Activated naive CD4-positive, alpha-beta T cell treated with Interleukin-2 at 50 U/mL for 16 hours (primary cell): ENCODE measurements at places on chromosomes 12 and 14.

DNA sequence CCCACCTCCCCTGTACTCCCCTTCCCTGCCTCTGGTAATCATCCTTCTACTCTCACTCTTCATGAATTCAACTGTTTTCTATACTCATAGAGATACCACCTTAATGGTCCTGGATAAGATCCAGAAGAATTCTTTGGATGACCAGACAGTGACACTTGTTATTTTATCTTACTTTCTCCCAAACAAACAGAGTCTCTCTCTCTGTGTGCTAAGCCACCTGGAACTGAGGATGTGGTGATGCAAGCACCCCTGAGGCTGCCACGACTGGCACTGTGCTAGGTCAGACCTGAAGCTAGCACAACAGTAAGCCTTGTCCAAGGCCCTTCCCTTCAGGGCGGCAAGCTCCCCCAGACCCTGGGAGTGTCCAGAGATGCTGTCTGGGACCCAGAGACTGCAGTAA lies 250.2 kb downstream of the C12orf50 start:
- no peak for DNase-seq

DNA sequence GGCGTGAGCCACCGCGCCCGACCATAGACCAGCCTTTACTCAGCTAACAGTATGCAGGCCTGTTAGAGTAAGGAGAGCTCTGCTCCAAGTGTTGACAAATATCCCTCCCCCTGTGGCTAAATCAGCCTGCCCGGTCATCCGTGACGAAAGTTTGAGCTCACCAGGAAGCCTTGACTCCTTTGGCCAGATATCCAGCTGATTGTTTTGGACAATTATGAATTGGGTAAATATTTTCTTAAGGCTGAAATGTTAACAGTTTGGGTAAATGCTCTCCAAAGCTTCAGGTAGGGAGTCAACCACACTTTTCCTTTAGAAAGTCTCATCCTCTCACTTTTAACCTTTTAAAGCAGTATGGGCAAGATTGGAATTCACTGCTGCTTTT lies 157.9 kb downstream of the PAWR start:
- DNase-seq = no peak

- DNase-seq = no peak
Measured at GRCh38 chr14:59254911-59255545, 66.6 kb downstream of the DAAM1 start.

DNA sequence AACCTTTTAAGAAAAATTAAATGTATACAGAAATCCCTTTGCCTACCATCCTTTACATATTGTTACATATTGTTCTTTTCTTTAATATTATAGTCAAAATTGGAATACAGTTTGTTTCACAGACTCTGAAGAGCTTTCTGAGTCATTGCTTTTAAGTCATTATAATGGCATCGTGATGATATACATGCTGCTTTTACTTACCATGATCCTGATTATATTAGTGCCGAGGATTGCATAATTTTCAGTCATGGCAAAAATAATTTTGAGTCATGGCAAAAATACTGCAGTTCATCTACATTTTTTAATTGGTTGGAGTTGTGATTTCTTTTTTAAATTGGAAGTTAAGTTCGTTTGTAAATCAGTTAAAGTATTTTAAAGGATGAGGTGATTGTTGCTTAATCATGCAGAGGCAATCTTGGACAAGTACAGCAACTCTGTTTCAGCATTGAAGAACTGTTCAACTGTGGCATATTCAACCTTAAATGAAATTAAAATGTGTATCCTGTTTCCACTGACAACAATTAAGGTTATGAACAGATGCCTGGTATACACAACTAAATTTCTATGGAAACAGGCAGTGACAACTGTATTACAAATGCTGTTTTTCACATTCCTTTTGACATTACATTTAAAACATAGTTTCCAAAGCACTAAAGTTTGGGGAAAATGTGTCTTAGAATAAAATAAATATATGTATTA lies 142.3 kb downstream of the PCNX1 start:
- DNase-seq = no peak

- DNase-seq = no peak
Measured at GRCh38 chr14:71267007-71267513, 359.8 kb downstream of the PCNX1 start.

DNA sequence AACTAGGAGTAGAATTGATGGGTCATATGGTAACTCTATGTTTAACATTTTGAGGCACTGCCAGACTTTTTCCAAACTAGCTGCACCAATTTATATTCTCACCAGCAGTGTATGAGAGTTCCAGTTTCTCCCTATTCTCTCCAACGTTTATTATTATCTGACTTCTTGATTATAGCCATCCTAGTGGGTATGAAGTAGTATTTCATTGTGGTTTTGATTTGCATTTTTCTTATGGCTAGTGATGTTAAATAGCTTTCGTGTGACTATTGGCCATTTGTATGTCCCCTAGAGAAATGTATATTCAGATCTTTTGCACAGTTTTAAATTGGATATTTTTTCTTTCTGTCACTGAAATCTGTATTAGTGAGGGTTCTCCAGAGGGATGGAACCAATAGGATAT lies 37.8 kb downstream of the HELB start:
- DNase-seq = no peak

GRCh38 chr12:8018666-8019581 lies 13.6 kb upstream of the FOXJ2 start:
- no peak for DNase-seq

- DNase-seq = no peak
Measured at GRCh38 chr12:19978193-19978592, 390.1 kb upstream of the PDE3A start.

GRCh38 chr14:54806616-54807015 lies 96.0 kb downstream of the GCH1 start:
- no peak for DNase-seq

GRCh38 chr12:123062681-123063486 lies 82.4 kb downstream of the ARL6IP4 start:
- DNase-seq = no peak

- no peak for DNase-seq
Measured at GRCh38 chr14:65421201-65421981, 8.9 kb downstream of the FUT8 start.

GRCh38 chr12:82596483-82596882 lies 90.2 kb upstream of the TMTC2 start:
- DNase-seq = no peak

DNA sequence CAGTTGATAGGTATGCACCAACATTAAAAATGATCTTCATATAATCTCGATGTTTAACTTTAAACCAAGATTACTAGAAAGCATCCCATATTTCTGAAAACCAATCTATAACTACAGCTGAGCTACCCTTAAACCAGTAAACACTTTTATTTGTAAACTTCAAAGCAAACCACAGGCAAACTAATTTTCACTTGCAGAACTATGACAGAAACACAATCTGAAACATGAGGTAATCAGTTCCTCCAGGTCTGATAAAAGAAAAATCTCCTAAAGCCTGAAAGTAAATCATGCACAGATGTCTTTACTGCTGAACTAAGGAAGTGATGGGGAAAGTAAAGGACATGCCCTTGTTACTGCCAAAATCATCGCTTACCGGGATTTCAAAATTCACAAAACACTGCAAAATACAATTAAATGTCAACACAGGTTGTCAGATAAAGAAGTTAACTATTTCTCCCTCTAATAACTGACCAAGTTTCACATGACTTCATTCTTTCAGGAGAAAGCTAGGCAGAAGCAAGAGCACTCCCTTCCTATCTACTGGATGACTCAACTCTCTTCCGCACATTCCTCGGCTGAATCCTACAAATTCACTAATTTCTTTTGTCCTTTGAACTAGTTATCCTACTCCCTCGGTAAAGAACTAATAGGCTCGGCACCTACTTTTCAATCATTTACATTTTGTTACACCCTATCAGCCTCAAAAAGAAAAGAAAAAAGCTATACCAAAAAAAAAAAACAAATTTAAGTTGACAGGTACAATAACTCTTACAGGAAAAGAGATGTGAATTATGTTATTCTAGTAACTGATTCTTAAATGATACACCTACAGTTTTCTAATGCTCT lies 1.4 kb downstream of the EEA1 start:
- DNase-seq = no peak

DNA sequence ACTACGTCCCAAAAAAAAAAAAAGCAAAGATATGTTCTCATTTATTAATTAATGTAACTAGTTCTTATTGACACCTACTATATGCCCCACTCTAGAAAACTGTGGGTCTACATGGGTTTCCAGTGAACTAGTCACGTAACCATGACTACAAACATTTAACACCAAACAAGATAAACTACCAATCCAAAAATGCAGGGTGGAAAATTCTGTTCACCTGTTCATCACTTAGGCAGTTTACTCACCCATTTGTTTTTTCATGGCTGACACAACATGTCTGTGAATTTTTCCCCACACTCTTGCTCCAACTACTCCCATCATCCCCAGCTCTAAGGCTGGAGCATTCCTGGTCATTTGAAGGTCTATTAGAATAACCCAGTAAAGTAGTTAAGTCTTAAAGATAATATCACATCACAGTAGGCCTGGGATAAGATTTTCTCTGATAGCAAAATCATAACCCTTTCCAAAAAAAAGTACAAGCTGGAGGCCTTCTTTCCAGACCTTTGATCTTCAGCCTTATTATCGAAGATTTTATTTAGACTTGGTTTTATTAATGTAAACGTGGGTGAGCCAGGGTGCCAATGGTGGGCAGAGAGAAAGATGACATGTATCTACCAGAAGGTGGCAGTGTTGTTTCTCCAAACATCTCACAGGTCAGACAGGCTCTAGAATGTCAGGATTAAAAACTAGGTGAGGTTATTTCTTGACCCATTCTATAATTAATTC lies 61.6 kb upstream of the DAAM1 start:
- DNase-seq = peak; percentile 15

GRCh38 chr12:89040146-89040964 lies 311.9 kb downstream of the DUSP6 start:
- peak; percentile 83 for DNase-seq

- no peak for DNase-seq
Measured at GRCh38 chr12:92942905-92943304, 13.8 kb upstream of the EEA1 start.

DNA sequence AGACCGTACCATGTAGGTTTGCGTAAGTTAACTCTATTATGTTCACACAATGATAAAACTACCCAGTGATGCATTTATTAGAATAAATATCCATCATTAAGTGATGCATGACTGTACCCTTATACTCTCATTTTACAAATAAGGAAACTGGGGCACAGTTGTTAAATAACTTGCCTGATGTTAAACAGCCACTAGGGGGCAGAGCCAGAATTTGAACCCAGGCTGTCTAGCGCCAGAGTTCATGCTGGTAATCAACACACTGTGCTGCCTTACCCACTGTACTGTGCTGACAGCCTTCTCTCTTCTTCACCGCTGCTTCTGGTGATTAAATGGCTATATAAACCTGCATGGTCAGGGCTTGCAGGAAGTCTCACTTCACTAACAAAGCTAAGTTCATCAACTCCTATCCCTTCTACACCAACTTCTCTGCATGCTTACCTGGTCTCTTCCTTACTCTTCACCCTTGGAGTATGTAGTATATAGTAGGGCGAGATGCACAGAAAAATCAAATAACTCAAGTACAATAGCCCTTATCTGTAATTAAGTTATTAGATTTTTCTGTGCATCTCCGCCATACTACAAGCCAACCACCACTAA lies 43.6 kb upstream of the APPL2 start:
- DNase-seq = peak; percentile 21

GRCh38 chr12:132270969-132271754 lies 58.2 kb downstream of the GALNT9 start:
- no peak for DNase-seq

GRCh38 chr14:76962303-76962660 lies 66.2 kb downstream of the IRF2BPL start:
- DNase-seq = no peak

GRCh38 chr14:84128050-84128449 lies 1401.9 kb upstream of the FLRT2 start:
- DNase-seq = no peak

DNA sequence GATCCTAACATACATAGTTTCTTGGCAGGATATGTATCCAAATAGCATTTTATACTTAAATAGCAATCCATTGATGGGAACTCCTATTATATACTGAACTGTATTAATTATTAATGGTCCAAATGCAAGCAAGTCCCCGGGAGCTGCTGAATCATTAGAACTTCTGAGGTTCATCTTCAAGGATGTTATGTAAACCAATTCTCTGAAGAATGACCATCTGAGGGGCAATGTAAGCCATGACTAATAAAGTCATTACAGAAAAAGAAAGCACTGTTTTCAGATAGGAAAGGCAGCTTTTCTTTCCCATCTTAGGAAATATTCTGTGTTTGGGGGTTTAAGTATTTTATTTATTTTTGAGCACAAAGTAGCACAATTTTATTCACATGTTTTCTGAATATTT lies 166.1 kb upstream of the SLC16A7 start:
- no peak for DNase-seq

GRCh38 chr12:130768120-130768519 lies 52.0 kb upstream of the RIMBP2 start:
- peak; percentile 19 for DNase-seq

DNA sequence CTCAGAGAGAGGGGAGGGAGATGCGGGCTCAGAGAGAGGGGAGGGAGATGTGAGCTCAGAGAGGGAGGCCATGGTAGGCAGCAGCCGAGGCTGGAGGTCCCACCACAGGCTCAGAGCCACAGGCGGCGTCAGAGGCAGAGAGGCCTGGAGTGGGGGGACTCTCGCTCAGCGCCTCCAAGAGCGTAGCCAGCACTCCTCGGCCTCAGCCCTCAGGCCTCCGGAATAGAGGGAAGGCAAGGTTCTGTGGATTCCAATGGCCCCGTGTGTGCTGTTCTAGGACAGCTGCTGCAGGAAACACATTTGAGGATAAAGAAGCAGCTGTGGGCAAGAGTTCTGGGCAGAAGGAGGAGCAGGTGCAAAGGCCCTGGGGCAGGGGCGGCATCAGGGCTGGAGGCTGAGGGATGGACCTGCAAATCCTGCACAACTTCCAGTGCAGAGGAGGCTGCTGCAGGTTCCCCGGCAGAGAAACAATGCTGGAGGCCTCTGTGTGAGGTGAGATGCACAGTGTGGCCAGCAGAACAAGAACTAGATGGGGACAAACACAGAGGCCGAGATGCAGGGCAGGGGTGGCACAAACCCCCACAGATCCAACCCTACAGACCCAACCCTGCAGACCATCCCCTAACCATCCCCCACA lies 59.1 kb upstream of the GALNT9 start:
- DNase-seq = no peak

DNA sequence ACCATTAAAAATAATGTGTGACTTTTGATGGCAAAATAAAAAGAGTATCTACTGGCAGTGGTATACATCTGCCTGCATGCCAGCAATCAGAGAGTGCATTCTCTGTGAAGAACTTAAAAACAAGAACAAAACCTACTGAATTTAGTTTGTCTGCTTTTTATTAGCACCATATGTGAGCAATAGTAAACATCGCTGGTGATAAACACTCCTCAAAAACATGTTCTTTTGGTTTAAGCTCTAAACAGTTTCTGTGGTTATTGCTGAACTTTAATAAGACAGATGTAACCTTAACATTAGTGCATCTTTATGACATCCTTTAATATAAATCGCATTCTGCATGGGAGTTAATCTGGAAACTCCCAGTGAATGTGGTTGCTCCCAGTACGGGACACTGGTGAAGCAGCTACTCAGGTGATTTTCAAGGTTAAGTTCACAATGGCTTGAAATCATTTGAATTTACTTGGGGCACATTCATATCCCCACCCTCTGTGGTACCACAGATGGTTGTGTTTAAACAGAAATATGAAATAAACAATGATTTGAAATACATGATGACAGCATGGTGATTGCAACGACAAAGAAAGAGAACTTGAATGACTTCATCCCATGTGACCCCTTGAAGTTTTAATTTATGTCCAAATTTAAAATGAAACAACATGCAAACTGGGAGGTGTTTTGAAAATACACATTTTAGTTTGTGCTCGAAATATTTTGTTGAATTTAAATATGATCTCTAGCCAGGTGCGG lies 285.9 kb downstream of the FOXN3 start:
- DNase-seq = no peak
